ENCODE measurements at places on chromosomes 2 and 18. TPM values are rescaled to one million over a fixed set of nuclear protein-coding genes. Genes with fewer than 3 reads are reported as not detected.

Gene C18orf54
- 14.8 TPM for total RNA-seq

GRCh38 chr2:162006337-162006736 is 67.7 kb downstream of the DPP4 start:
- no peak for DNase-seq

Gene C2orf66
- total RNA-seq, result 0.07 TPM

GRCh38 chr18:58087928-58088690 is 44.1 kb downstream of the NEDD4L start:
- no peak for DNase-seq

GRCh38 chr2:7599462-7600258 is 682.4 kb downstream of the RNF144A start:
- no peak for DNase-seq

- no peak for DNase-seq
Observed at GRCh38 chr2:186274936-186275575, 211.0 kb upstream of the ZC3H15 start.

Gene SIX2
- 0.14 TPM for total RNA-seq

- no peak for DNase-seq
Observed at GRCh38 chr2:236608188-236608525, 38.5 kb downstream of the ACKR3 start.

- no peak for DNase-seq
Observed at GRCh38 chr2:46654801-46655200, 175.4 kb downstream of the TMEM247 start.

Gene ILKAP
- total RNA-seq, result 26.7 TPM

DNA sequence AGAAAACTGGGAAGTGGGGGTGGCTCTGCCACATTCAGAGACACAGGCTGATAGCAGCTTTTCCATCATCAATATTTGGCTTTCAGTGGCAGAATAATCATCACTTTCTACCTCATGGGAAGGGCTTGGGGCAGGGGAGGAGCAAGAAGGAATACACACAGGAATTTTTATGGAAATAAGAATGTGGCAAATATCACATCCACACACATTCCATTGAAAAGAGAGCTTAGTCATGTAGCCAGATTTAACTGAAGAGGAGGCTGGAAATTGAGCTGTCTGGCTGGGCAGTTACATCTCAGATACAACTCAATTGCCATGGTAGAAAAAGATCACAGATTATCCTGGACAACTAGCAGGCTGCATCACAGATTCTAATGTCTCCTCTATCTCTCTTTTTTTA is 1474.0 kb upstream of the ACVR2A start:
- no peak for DNase-seq

DNA sequence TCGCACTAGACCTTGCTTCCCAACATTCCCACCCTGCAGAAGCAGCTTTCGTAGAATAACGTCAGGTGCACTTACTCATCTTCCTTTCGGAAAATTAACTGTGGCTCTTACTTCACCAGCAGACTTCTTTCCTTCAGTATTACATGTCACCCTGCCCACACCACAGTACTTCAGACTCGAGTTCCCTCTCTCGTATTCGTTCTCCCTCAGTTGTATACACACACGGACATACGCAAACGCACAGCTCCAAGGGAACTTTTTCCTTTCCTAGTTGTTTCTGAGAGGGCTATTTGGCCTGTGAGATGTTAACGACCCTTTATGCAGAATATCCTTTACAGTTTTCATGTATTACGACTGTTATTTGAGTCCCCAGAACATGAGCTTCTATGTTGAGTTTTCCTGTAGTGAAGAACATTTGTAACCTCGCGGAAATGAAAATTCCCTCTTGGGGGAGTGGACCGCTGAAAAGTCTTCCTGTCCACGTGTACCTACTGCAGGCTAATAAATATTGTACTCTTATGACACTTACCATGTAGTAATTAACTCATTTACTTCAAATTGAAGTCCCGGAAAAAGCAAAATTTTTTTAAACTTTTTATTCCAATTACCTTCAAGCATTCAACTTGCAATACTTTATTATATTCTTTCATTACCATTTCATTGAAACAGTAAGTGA is 908 bp downstream of the ERLEC1 start:
- DNase-seq, result no peak

DNA sequence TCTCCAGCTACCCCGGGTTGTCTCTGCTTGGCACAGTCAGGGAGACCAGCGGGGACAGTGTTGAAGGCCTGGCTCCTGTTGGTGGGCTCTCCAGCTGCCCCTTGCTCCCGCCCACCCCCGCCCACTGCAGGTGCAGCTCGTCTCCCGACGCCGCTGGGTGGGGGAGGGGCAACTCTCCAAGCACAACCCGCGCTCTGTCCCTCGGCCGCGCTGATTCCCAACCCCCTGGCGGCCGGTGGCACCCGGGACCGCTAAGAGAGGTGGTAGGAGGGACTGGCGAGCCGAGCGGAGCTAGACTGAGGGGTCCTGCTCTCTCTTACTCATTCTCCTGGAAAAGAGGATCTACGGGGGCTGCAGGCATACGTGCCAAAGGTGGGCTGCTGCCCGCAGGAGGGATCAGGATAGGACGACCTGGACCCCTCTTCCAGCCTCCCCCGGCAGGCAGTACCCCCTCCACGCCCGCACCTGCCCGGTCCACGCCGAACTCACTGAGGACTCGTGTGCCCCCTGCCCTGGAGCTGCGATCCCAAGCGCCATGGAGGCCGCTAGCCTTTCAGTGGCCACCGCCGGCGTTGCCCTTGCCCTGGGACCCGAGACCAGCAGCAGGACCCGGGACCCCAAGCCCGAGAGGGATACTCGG is 44.5 kb downstream of the DDX18 start:
- DNase-seq, result no peak

Measured in pulmonary artery endothelial cell (primary cell).